NCI-H69 (cell line): ENCODE measurements at places on chromosomes 12 and 14.

DNA sequence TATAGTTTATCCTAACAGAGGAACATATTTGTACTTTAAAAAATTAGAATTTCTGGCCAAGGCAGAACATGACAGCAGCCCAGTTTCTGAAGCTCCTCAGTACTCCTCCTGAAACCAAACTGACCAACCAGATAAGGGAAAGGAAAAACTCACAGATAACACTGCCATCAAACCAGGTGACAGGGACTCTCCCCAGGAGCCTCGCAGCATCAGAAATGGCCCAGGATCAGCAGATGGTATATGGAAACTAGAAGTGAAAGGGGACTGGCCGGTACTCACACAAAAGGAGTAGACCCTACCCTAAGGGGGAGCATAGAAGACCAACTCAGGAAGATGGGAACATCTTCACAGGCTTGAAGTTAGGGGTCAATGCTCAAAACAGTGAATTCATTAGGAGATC, 22.0 kb downstream of the GALC start:
- DNase-seq = no peak

DNA sequence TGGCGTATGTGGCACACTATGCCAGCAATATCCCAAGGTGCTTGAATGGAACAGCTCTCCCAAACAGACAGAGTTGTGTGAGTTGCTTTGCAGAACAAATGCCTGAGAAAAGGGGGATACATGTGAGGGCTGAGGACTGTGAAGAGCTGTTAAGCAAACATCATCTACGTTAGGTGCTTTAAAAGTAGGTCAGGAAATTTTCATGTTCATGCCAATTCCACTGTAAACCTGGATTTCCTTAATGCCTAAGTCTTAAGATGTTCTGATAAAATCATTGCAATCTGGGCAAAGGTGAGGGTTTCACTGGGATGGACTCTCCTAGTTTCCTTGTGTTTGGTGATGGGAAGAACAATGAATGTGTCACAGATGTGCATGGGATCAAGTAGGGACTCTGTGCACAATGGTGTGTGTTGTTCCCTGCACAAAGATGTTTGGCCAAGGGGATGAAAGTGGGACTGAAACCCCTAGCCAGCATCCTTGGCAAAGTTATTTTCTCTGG, 227.9 kb downstream of the KTN1 start:
- DNase-seq = no peak

DNA sequence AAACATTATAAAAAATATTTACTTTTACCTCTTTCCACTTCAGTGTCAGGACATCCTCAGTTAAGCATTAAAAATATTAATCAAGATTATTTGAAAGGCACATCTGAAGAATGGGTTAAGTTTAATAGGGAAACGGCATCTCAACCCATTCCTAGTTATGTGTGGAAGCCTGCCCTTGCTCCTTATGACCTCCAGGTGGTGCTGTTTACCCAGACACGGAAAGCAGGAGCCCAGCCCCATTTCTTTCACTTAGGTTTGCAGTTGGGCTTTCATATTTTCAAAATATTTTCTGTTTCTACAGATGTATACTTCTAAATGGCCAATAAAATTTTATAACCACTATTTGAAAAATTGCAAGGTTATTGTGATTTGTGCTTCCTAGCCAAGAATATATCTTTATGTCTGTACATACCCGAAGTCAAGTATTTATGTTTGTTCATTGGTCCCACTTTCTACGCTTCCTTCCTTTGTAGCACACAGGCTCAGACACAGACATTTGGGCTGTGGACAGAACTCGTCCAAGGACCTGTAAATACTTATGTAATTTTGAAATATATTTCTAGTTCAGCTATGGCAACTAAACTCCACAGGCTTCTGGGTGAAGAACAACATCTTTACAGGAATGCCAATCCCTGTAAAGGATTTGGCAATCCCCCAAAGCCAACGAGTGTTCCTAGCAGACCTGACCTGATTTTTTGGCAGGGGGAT, 247.1 kb downstream of the AKAP6 start:
- DNase-seq = peak; percentile 60

GRCh38 chr12:65430571-65431306, 152.3 kb downstream of the MSRB3 start:
- no peak for DNase-seq

DNA sequence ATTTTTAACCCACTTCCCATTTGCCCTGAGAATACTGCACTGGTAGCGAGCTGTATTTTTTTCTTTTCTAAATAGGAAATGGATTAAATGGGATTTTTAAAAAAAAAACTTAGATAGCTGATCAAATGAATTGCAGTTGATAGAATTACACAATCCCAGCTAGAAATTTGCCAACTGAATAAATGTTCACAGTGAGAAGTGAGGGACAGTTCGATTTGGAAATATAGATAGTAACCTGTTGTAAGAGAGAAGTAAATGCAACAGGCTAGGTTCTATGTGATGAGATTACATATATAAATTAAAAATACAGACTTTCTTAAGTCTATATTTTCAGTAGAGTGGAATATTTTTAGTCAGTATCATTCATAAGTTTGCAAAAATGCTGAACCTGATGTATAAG, 48.1 kb upstream of the SMCO2 start:
- DNase-seq = no peak
